Posterior vena cava (tissue), 2 donors: ENCODE measurements at places on chromosomes 4 and X. TPM values are rescaled to one million over a fixed set of nuclear protein-coding genes. Genes with fewer than 3 reads are reported as not detected.

- no peak for DNase-seq
These were observed 810.5 kb upstream of the ADGRL3 start for GRCh38 chr4:60389633-60390032.

- no peak for DNase-seq
These were observed 115.9 kb upstream of the RBPJ start for GRCh38 chr4:26204911-26205370.

GRCh38 chr4:86398187-86398586 is 38.3 kb upstream of the MAPK10 start:
- no peak for DNase-seq

- no peak for DNase-seq
These were observed 99.3 kb upstream of the EGFL6 start for GRCh38 chrX:13469963-13470684.

- DNase-seq: no peak
These were observed 74.7 kb downstream of the PAQR3 start for GRCh38 chr4:78864405-78865024.

DNA sequence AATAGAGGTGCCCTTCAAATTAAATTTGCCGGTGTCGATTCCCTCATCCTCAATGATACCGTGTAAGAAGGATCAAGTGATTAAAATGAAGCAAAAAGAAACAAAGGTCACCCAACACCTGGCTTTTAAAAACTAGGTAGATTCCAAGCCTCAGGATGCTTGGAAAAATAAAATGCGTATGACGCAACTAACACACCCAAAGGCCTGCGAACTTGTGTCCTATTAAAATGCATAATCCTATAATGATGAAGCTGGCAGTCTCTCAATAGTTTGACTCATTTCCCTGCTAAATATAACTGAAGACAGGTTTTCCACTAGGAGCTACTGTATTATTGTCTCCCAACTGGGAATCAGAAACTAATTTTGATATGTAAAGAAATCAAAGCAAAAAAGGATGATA is 263.2 kb downstream of the DHX15 start:
- no peak for DNase-seq

GRCh38 chr4:31545755-31546154 is 825.6 kb downstream of the PCDH7 start:
- DNase-seq: no peak

- DNase-seq: no peak
These were observed 49.8 kb upstream of the CAMK2D start for GRCh38 chr4:113811359-113811758.

MAGEC3 gene
- 0.29 TPM for total RNA-seq

GRCh38 chr4:40150932-40151331 is 45.9 kb upstream of the RHOH start:
- DNase-seq: no peak

DNA sequence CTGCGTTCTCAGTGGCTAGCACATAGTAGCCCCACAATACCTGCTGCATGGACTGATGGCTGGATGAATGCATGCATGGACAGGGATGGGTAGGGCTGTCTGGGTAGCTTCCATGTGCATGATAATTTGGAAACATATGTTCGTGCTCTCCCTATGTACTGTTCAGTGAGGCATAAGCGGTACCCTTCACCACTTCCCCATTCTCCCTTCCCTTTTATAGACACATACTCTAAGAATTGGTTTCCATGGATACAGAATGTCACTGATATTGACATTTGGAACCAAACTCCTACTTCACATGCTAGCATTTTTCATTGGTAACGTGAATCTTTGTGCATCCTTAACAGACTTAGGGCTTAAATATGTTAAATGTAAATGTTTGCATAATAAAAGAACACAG is 20.4 kb downstream of the USP46 start:
- no peak for DNase-seq

GRCh38 chr4:139950568-139950967 is 203.4 kb downstream of the MAML3 start:
- no peak for DNase-seq

GRCh38 chr4:33737726-33738125 is 2506.6 kb downstream of the ARAP2 start:
- no peak for DNase-seq

DNA sequence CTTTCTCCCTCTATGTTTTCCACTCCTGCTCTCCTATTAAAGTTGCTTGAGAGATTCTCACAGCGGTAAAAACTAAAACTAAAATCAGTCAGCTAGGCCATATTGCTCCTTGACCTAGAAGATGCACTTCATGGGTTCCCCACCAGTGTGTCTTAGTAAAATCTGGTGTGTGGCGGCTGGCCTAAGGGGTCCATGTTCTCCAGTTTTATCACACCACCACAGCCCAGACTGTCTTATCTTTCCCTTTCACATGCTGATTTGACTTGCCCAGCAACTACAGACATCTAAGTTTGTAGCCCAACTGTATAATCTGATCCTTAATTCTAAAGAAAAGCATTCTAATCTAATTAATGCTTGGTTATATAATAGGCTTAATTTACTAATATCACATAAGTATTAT is 68.0 kb downstream of the ATP8A1 start:
- DNase-seq: no peak

DNA sequence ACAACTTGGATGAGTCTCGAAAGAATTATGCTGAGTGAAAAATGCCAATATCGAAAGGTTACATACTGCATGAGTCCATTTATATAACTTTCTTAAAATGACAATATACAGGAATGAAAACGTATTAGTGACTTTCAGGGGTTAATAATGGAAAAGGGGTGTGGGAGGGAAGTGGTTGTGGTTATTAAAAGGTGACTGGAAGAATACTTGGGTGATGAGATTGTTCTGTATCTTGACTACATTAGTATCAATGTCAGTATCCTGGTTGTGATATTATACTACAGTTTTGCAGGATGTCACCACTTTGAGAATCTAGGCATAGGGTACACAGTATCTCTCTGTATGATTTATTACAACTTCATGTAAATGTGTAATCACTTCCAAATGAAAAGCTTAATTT is 204.5 kb downstream of the DTHD1 start:
- no peak for DNase-seq

F8A2 gene
- not detected for total RNA-seq

- DNase-seq: no peak
These were observed 1.4 kb downstream of the VEGFD start for GRCh38 chrX:15382813-15383212.
